Esophagus muscularis mucosa (tissue), 4 donors: ENCODE measurements at places on chromosomes 16 and 17. TPM values are rescaled to one million over a fixed set of nuclear protein-coding genes. Genes with fewer than 3 reads are reported as not detected.

The MPV17L gene
- 6.6 TPM for total RNA-seq

The RNU2-1 gene
- not detected for total RNA-seq

The C1QBP gene
- total RNA-seq, result 92.9 TPM

The KRTAP4-3 gene
- not detected for total RNA-seq

The RUNDC3A gene
- total RNA-seq, result 1.8 TPM

The CLCN7 gene
- total RNA-seq, result 43.9 TPM

The TP53TG3B gene
- not detected for total RNA-seq

The SEPTIN1 gene
- 1.8 TPM for total RNA-seq

The TEDC2 gene
- total RNA-seq, result not detected

The HBA2 gene
- total RNA-seq, result 230 TPM

The C16orf96 gene
- not detected for total RNA-seq

DNA sequence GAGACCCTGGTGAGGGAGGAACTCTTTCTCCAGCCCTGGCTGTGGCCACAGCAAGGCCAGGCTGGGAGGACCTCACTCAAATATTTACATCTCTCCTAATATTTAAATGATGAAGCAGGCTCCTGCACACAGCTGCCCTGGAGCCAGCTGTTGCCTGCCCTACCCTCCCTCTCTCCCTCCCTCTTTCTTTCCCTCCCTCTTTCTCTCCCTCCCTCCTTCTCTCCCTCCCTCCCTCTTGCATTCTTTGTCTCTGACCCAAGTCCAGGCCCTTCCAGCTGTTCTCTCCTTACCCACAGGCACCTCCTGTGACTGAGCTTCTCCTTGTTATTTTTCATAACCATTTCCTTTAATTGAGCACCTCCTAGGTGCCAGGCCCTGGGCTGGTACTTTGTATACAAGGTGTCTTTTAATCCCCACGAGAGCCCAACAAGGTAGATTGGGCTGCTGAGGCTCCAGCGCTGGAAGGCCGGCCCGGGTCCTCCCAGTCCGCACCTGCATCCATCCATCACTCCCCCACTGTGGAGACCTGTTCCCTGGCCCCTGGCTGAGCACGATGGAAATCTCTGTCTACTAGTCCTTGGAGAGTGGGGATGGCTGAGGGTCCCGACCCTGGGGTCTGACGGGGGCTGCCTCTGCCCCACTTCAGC, 242.3 kb downstream of the SEC14L1 start:
- no peaks in the 10 kb centered on the region for H3K27me3 ChIP-seq
- H3K4me1 ChIP-seq, result peaks cover 100% of the 10 kb centered on the region
- H3K4me3 ChIP-seq, result no peak overlapping the region
- DNase-seq, result no peak
- peak overlapping the region; percentile 99 for H3K27ac ChIP-seq
- no peaks in the 10 kb centered on the region for H3K36me3 ChIP-seq

- no peaks in the 10 kb centered on the region for H3K4me1 ChIP-seq
- H3K36me3 ChIP-seq, result no peaks in the 10 kb centered on the region
- H3K27ac ChIP-seq, result no peak overlapping the region
- no peaks in the 10 kb centered on the region for H3K27me3 ChIP-seq
These were observed 40.4 kb downstream of the WSCD1 start for GRCh38 chr17:6110592-6110991.

DNA sequence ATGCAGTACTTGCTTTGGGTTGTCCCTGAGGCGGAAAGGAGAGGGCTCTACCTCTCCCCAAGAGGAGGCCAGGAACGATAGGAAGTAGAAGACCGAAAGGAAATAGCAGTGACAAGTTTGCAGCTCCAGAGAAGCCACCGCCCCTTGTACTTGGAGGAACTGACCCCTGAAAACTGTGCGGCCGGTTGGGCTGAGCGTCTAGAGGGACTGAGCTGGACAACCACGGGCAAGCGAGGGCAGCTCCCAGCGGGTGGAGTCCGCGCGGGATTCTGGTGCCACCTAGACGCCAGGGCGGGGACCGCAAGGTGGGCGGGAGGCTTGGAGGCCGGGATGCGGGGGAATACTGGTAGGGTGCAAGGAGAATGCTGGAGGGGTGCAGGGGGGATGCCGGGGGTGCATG, 1.3 kb upstream of the SLC6A4 start:
- H3K27ac ChIP-seq, result no peak overlapping the region
- peaks cover 42% of the 10 kb centered on the region for H3K4me1 ChIP-seq
- no peaks in the 10 kb centered on the region for H3K27me3 ChIP-seq
- no peaks in the 10 kb centered on the region for H3K36me3 ChIP-seq
- no peak for DNase-seq

DNA sequence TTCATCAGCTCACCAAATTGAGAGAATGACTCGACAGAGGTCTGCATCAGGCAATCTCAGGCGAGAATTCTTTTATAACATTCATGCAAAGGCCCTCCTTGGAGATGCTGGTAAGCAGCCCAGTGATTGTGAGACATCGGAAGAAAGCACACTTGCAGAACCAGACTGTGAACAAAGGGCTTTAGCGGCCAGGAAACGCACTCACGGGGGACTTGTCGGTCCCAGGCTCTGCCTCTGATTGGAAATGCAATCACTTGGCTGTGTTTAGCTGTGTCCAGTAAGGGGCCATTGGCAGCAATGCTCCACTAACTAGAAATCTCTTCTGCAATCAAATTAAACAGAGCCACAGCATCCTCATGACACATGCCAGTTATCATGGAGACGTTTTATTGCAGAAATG, 226.7 kb upstream of the CDH13 start:
- H3K36me3 ChIP-seq, result no peaks in the 10 kb centered on the region
- DNase-seq, result no peak
- no peak overlapping the region for H3K27ac ChIP-seq
- no peak overlapping the region for H3K4me3 ChIP-seq
- H3K27me3 ChIP-seq, result no peaks in the 10 kb centered on the region

DNA sequence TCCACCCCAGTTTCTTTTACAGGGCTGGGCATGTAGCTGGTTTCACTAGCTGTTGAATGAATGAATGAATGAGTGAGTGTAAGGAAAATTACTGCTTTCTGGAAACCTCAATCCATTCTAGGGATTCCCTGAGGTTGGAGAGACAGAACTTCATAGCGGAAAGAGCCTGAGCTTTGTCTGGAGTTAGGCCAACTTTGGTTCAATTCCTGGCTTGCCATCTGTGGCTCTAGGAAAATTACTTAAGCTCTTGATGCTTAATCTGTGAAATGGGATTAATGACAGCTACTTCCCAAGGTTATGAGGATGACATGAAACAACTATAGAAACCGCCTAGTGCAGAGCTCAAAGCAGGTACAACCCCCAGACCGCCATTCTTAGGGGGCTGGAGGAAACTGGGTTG, 76.3 kb upstream of the AXIN2 start:
- H3K27ac ChIP-seq, result no peak overlapping the region
- no peaks in the 10 kb centered on the region for H3K36me3 ChIP-seq
- no peaks in the 10 kb centered on the region for H3K27me3 ChIP-seq
- no peak overlapping the region for H3K4me3 ChIP-seq

- peak overlapping the region; percentile 68 for H3K27ac ChIP-seq
- no peak overlapping the region for H3K4me3 ChIP-seq
- no peak for DNase-seq
- no peaks in the 10 kb centered on the region for H3K36me3 ChIP-seq
- peaks cover 15% of the 10 kb centered on the region for H3K27me3 ChIP-seq
- peaks cover 20% of the 10 kb centered on the region for H3K4me1 ChIP-seq
These were observed 18.3 kb upstream of the LITAF start for GRCh38 chr16:11604783-11605563.

- peaks cover 99% of the 10 kb centered on the region for H3K4me1 ChIP-seq
- H3K27me3 ChIP-seq, result no peaks in the 10 kb centered on the region
- peak overlapping the region; percentile 99 for H3K27ac ChIP-seq
- no peak overlapping the region for H3K4me3 ChIP-seq
- no peaks in the 10 kb centered on the region for H3K36me3 ChIP-seq
These were observed 6.7 kb downstream of the IL4R start for GRCh38 chr16:27320261-27321012.

- peak overlapping the region; percentile 18 for H3K27ac ChIP-seq
- DNase-seq, result no peak
- H3K4me1 ChIP-seq, result peaks cover 19% of the 10 kb centered on the region
- H3K4me3 ChIP-seq, result no peak overlapping the region
- H3K36me3 ChIP-seq, result no peaks in the 10 kb centered on the region
These were observed 136.9 kb downstream of the BANP start for GRCh38 chr16:88088161-88088581.

- H3K36me3 ChIP-seq, result no peaks in the 10 kb centered on the region
- H3K27me3 ChIP-seq, result peaks cover 47% of the 10 kb centered on the region
- no peak overlapping the region for H3K27ac ChIP-seq
- no peak for DNase-seq
- no peak overlapping the region for H3K4me3 ChIP-seq
- peaks cover 6% of the 10 kb centered on the region for H3K4me1 ChIP-seq
These were observed 38.5 kb downstream of the TMEM235 start for GRCh38 chr17:78269955-78270381.

DNA sequence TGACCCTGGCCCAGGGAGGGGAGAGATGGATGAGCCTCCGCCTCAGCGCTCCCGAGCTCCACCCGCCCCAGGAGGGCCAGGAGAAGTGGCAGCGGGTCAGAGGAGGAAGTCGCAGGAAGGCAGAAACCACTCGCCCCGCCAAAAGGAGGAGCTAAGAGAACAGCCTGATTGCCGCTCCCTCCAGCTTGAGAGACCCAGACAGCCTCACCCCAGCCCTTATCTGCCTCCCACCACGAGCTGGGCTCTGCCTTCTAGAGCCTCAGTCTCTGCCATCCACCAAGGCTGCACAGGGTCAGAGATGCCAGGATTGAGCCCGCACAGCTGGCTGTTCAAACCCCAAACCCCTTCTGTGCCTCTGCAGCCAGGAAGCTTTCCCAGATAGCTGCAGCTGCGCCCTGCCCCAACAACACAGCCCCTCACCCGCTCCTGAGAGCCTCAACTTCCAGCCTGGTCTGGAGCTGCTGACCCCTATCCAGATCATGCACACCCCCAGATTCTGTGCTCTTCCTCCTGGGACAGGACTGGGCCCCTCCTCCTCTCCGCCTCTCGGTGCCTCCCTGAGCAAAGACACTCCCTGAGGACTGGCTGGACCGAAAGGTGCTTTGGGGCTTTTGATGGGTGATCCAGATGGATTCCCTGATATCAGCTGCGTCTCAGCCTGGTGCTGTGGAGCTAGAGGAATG, 1.0 kb upstream of the ATP2A3 start:
- peak overlapping the region; percentile 79 for H3K27ac ChIP-seq
- H3K27me3 ChIP-seq, result peaks cover 4% of the 10 kb centered on the region
- DNase-seq, result no peak

- H3K36me3 ChIP-seq, result no peaks in the 10 kb centered on the region
- no peak for DNase-seq
- H3K27ac ChIP-seq, result peak overlapping the region; percentile 20
- no peaks in the 10 kb centered on the region for H3K4me1 ChIP-seq
These were observed 1151.9 kb upstream of the GOT2 start for GRCh38 chr16:59886021-59886420.

GRCh38 chr16:79795556-79795955, 195.0 kb upstream of the MAF start:
- no peaks in the 10 kb centered on the region for H3K36me3 ChIP-seq
- no peak for DNase-seq
- no peak overlapping the region for H3K4me3 ChIP-seq
- no peaks in the 10 kb centered on the region for H3K27me3 ChIP-seq
- no peaks in the 10 kb centered on the region for H3K4me1 ChIP-seq
- H3K27ac ChIP-seq, result no peak overlapping the region

DNA sequence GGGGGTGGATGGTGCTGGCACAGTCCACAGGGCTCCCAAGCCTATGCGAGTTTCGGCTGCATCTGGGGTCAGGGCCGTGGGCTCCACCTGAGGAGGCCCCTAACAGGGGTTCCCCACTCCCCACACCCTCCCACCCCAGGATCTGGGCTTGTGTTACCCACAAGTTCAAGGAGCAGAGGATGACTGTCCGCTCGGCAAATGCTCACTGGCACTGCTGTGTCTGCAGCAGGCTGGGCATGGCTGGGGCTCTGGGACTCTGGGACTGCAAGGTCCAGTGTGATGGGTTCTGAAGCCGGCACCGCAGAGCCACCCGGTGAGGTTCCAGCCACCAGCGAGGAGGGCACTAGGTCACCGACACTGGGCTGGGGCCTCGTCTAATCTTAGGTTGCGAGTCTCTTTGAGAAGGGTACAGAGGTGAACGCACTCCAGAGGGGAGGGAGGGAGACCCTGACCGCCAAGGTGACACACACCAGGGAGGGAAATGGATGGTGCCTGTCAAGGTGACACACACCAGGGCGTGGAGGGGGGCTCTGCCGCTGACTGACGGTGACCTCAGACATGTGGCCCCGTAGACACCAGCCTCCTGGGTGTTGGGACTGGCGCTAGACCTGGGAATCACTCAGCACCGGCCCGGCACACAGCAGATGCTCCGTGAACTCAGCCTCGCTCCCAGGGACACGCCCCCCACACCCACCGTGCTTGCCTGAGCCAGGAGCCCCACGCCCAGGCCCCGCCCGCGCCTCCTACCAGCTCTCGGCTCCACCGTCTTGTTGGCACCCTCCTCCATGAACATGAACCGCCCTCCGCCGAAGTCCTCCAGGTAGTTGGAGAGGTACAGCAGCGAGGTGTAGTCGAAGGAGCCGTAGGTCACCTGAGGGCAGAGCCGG, 20.5 kb upstream of the HEXD start:
- no peak overlapping the region for H3K27ac ChIP-seq
- no peaks in the 10 kb centered on the region for H3K27me3 ChIP-seq
- peaks cover 37% of the 10 kb centered on the region for H3K4me1 ChIP-seq
- no peak for DNase-seq

DNA sequence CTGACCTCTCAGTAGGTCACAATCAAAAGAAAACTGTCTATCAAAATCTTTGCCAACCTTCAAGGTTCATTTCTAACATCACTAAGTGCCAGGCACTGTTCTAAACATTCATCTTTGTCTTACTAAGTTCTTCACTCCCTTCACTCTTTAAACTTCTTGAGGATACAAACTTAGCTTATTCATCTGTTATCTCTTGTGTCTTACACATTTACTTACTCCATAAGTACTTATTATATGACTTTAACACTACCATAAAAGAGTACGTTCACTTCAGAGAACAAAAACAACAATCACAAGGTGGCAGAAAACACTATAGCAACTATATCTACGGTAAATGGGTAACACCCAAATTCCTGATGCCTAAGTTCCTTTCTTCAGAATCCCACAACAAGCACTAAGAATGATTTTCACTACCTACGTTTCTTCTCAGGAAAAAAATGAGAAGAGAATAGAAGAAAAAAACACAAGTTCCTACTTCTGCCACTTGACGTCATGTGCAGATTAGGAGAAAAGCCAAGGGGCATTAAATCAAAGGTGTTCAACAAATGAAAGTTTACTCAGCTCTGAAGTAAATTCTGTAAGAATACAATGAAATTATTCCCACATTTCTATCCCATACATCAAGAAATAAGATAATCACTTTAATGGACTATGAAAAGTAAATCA, 29.2 kb downstream of the KANSL1 start:
- peaks cover 6% of the 10 kb centered on the region for H3K36me3 ChIP-seq
- DNase-seq, result no peak
- no peak overlapping the region for H3K4me3 ChIP-seq
- H3K4me1 ChIP-seq, result peaks cover 97% of the 10 kb centered on the region

DNA sequence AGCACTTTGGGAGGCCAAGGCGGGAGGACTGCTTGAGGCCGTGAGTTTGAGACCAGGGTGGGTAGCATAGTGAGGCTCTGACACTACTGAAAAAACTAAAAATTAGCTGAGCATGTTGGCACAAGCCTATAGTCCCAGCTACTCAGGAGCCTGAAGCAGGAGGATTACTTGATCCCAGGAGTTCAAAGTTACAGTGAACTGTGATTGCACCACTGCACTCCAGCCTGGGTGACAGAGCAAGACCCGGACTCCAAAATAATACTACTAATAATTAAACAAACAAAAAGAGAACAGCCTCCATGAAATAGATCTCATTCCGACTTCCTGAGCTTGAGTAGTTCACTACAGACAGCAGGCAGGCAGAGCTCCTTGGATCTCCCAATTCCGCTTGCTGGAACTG, 2.7 kb upstream of the RBBP6 start:
- H3K4me3 ChIP-seq, result no peak overlapping the region
- no peaks in the 10 kb centered on the region for H3K27me3 ChIP-seq
- H3K4me1 ChIP-seq, result peaks cover 9% of the 10 kb centered on the region
- no peak overlapping the region for H3K27ac ChIP-seq
- no peak for DNase-seq
